ENCODE measurements at places on chromosomes 6 and 20.

GRCh38 chr20:23870461-23870860, 9.1 kb downstream of the CST5 start:
- DNase-seq: no peak

DNA sequence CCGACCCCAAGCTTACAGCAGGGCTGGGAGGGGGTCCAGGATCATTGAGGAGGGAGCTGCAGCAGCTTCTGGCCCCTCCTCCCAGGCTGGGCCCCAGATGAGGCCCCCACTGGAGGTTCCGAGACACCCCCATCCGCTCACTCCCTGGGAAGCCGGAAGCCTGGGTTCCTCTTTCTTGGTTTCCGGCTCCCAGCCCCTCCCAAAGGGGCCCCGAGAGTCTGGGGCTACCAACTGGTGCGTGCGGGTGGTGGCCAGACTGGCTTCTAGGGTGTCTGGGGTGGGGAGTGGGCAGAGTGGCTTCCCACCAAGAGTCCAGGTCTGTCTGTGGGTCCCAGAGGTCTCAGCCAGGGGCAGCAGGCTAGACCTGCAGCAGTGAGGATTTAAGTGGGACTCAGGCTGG, 2.2 kb downstream of the RGS19 start:
- no peak for DNase-seq

DNA sequence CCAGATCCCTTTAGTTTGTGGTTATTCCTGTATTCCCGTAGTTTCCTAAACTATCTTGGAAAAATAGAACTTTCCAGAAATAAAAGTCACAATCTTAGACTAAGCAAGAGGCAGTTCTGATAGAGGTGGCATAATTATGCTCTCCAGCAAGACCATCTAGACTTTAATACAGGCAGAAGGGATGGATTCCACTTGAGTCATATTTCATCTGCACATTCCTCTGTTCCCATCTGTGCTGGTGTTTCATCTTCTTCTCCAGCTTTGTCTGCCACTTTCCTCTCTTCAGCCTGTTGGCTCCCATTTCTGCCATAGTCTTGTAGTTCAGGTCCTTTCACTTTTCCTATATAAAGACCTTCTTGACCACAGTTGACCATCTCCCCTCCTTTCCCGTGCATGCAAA, 102.9 kb downstream of the SOBP start:
- no peak for DNase-seq

DNA sequence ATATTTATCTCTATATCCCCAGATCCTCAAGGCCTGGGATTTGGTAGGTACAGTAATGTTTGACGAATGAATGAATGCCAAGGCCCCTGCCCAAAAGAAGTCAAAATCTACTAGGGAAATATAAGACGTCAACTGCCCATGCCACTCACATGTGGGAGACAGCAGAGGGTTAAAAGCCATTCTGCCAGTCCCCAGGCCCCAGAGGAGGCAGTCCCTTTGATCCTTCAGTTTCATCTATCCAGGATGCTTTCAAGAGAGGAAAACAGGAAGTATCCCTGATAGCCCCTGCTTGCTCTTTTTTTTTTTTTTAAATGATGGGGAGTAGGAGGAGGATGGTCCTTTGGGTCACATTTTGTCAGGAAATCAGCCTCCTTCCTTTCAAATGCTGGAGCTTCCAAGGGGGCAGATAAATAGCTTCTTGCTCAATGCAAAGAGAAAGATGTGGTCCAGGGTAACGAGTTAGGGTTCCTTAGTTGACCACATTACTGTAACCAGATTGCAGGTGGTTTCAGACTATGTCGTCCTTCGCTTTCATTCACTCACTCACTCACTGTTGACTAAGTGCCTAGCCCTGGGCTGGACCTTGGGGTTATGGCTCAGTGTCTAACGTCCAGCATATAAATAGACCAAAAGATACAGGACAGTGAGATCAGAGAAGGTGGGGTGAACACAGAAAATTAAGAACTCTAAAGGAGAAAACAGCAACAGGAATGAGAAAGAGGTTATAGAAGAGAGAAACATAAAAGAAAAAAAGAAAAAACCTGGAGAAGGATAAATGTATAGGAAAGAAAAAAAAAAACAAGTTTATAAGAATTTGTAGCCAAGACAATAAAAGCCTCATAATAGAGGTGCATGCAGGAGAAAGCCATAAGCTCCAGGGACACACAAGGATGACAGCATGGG, 64.6 kb upstream of the PIM1 start:
- DNase-seq: no peak

DNA sequence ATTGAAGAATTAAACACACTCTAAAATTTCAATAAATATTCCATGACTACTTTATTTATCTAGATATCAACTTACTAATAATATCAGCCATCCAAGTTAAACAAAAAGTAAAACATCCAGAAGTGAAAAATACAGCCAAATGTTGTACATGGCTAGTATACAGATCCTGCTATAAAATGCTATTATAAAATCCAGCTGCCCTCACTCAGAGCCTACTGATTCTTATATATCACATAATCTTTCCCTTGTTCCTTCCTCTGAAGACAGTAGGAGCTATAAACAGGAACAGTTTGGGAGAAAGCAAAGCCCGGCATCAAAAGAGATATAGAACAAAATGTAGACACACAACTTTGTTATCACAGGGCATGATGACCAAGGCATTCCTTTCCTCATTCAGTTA, 212.9 kb downstream of the PLCB4 start:
- DNase-seq: no peak

DNA sequence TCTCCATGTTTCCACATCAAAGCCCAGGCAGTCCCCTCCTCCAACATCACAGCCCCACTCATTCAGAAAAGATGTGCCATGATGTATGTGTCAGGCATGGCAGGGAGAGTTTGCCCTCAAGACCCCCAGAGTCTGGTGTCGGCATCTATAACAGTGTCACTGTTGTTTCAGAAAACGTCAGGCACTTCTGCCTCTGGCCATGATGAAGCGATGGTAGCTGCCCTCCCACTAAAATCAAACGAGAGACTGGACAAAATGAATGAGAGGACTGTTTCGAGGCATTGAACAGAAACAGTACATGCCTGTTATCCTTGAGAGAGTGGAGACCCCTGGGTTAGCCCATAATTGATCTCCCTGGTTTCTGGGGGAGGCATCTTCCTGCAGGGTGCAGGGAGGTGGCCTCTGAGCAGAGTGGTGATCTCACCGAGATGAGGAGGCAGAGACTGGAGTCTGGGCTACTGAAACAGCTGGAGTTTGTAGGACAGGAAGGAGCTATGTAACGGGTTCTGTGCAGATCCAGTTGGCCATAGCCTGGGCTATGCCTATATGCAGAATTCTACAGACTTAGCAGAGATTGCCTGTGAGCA, 144.5 kb downstream of the SYCP2 start:
- no peak for DNase-seq

- no peak for DNase-seq
Observed at GRCh38 chr20:6282642-6283041, 159.8 kb upstream of the FERMT1 start.

DNA sequence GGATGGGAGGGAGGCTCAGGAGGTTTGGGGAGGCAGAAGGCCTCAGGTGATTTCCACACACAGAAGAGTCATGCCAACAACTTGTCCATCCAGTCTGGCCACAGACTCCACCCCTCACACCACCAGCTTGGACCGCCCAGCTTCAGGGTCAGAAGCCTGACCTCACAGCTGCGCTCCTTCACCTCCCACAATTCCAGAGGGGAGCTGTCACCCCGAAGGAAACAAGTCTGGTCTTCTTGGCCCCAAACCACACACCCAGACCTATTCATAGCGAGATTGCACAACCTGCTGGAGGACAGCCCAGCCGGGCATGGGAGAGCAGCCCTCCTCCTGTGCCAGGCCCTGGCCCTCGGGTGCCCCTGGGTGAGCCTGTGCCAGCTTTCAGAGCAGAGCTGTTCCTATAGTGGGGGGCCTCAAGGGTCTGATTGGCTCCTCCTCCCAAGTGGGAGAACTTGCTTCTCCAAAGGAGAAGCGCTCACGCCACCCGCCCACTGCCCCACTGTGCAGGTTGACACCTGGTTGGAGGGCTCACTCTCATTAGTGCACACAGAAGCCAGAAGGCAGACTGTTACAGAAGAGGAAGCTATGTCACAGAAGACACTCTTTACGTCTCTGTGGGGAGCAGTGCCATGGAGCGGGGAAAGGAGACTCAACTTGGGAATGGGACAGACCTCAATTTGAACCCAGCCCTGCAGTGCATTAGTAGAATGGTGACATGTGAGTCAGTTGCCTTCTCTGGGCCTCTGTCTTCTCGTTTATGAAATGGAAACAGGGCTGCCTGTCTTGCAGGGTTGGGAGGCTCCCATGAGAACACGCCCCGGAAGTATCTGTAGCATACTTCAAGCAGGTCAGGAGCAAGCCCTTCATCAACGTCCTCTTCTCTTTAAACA, 128.8 kb downstream of the FOXO3 start:
- no peak for DNase-seq

DNA sequence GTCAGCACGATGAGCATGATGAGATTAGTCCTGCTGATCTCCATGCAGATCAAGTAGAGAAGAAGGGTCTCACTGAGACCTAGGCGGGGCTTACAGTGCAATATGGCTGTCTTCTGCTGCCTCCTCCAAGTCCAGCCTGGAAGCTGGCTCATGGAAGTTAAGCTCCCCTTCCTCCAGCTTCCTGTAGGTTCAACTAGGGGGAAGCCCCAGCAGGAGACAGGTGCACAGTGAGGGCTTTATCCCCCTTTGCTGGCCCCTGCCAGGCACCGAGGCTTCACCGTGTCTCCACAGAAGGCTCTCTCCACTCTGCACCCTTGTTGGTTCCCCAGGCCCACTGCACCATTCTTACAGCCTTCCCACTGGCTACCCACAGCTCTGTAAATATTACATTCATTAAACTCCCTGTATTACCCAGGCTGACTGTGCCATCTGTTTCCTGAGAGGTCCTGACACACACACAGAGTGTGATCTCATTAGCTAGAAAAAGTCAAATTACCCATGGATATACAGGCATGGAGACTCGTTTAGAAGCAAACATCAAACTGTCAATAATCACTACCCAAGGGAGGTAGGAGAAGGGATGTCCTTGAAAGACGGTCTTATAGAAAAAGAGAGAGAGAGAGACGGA, 90.4 kb downstream of the SLC2A10 start:
- DNase-seq: no peak

- no peak for DNase-seq
Observed at GRCh38 chr20:51217347-51218045, 194.6 kb upstream of the KCNG1 start.

DNA sequence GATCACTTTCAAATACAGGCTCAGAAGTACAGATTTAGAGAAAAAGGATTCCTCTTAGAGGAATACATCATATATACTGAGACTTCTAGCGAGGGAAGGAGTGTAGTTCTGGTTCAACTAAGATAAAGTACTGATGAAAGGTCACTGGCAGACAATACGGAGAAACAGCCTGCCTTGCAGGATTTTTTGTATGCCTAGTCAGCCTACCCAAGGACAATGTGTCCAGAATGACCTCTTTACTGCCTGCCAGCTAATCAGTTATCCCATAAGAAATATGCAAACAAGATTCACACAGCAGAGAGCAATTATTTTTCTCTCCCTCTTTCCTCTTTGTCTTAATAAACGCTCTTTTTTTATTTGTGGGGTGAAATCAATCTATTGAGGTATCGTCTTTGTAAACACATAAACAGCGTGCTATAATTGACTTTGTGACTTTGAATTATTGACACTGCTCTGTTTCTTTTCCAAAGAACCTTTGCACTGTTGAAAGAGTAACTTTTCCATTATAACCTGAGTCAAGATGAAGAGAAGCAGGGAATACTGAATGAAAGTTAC, 1.4 kb upstream of the TSPYL4 start:
- no peak for DNase-seq

DNA sequence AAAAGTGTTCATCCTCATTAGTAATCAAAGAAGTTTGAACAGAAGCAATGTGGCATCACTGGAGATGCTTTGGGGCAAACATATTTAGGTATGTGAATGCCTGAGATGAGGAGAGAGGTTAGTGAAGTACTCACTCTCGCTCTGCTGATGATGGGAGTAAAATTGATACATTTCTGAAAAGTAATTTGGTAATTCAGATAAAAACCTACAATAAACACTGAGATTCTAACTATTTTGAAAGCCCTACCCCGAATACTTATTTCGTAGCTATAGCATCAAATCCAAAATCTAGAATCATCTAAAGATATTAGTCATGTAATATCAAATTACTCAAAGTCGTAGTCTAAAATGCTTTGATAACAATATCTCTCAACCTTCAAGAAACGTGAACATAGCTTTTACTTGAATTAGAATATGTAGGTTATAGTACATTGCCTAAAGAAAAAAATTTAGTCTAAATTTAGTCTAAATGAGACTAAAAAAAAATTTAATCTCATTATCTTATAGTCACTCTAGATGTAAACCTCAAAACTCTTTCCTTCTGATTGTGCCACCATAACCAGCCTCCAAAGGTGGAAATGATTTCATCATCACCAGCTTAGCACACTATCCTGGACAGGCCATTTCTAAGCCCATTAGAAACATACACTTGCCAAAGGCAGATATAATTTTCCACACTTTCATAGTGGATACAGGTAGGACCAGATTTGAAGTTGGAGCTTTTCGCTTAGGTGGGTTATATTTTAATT, 232.5 kb upstream of the TAB2 start:
- no peak for DNase-seq

DNA sequence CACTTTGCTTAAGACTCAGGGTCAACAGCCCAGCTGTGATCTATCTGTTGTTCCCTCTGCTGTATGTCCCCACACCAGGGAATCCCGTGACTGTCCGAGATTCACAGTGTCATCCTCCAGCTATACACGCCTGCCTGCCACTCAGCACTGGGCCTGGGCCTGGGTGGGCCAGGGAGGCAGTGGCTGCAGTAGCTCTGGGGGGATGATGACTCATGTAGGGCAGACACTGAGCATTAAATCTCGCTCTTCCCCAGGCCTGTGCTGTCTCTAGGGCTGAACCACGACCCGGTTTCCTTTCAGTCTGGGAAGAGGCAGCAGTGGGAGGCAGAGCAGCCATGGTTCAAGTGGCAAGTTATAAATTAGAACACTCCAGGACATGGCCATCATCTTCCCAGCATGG, 173.9 kb downstream of the LRFN2 start:
- DNase-seq: no peak

DNA sequence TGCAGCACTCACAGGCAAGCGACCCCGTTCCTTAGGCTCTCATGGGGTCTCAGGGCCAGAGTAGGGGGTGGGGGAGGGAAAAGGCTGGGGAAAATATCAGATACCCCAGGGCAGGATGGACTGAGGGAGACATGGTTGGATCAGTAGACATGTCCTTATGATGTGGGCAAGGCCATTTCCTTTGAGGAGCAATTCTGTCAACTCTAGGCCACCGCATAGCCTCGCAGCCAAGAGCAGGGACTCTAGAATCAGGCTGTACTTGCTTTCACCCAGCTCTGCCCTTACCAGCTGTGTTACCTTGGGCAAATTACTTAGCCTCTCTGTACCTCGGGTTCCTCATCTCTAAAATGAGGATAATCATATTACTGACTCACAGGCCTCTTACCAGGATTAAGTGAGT, 2.2 kb upstream of the MAPK13 start:
- DNase-seq: no peak

DNA sequence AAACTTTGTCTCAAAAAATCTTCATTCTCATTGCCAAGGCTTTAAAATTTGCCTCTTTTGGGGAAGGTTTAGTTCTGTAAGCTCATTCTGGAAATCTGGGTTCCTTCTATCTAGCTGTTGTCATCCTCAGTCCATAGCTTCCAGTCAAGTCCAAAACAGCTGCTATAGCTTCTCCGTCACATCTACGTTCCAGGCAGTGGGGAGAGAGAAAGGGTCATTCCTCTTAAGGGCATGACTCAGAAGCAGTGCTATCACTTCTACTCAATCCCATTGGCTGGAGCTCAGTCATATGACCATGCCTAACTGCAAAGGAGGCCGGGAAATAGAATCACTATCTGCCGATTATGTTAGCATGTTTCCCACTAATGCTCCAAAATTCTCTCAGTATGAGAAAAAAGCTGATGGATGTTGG, 141.4 kb upstream of the PTPN1 start:
- DNase-seq: no peak
